Lower lobe of right lung (tissue), 2 donors: ENCODE measurements at places on chromosomes 4 and X. TPM values are rescaled to one million over a fixed set of nuclear protein-coding genes. Genes with fewer than 3 reads are reported as not detected.

The ADAMTS3 gene
- total RNA-seq, result 1.1 TPM

The NCAPG gene
- total RNA-seq, result 2.2 TPM

The DCX gene
- not detected for total RNA-seq

The TBC1D8B gene
- 7.4 TPM for total RNA-seq

The CCDC149 gene
- 23.8 TPM for total RNA-seq

The DDX60 gene
- 34.6 TPM for total RNA-seq

- DNase-seq, result no peak
Measured at GRCh38 chr4:139903845-139904244, 238.2 kb downstream of the MGST2 start.

DNA sequence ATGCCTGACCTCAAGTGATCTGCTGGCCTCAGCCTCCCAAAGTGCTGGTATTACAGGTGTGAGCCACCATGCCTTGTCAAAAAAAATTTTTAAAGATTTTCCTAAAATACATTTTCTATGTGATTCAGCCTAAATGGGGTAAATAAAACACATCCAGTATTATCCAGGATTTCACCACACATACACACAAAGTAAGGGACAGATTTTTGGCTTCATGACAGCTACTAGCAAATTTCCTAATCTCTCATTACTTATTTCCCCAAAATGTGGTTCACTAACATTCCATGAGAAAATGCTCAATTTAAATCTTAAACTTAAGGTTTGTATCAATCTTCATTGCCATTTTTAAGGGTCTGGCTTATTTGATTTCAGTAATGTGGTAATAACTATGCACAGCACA is 348.5 kb upstream of the INTU start:
- DNase-seq, result no peak

GRCh38 chrX:35890699-35891098 is 28.8 kb upstream of the CFAP47 start:
- no peak for DNase-seq

DNA sequence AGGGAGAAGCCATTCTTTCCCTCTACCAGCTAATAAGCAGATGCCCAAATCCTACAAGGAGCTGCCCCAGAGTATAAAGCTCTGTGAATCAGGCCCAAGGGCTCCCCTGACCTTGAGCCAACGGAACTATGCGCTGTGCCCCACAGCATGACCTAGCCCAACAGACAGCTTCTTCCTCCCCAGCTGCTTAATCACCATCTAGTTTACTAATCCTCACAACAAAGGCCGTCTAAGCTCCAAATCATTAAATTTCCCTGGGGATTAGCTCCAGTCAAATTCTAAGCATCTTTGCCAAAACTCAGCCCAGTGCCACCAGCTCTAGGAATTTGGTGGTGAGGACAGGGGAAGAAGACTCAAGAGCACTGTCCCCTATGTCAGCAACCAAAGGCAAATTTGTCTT is 113.1 kb downstream of the SHROOM4 start:
- no peak for DNase-seq

DNA sequence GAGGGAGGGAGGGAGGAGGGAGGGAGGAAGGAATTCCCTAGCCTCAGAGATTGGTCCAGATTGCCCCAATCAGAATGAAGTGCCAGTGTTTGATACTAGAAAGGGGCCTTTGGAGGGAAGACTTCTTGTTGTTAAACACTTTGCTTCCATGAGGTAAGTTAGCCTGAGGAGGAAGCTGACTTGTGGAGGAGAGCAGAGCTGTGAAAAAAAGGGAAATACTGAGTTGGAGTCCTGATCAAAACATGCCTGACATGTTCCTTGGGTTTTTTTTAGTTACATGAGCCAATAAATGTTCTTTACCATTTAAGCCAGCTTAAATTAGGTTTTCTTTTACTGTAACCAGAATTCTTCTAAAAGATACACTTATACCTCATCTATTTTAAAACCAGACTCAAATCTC is 57.6 kb downstream of the GSX2 start:
- no peak for DNase-seq

DNA sequence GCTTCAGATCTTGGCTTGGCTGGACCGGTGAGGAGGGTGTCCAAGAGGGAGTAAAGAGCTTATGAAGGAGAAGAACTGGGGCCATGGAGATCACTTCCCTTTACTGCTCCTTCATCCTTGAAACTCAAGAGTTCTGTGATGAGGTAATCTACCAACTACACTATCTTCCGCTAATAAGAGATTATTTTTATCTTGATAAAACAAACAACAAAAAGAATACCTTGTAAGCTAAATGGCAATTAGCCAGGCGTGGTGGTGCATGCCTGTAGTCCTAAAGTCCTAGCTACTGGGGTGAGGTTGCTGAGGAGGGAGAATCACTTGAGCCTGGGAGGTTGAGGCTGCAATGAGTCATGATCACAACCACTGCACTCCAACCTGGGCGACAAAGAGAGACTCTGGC is 47.4 kb downstream of the HAUS3 start:
- DNase-seq, result no peak

- DNase-seq, result no peak
Measured at GRCh38 chr4:187767687-187768086, 227.9 kb upstream of the ZFP42 start.

GRCh38 chrX:113726466-113726865 is 857.4 kb upstream of the HTR2C start:
- no peak for DNase-seq

DNA sequence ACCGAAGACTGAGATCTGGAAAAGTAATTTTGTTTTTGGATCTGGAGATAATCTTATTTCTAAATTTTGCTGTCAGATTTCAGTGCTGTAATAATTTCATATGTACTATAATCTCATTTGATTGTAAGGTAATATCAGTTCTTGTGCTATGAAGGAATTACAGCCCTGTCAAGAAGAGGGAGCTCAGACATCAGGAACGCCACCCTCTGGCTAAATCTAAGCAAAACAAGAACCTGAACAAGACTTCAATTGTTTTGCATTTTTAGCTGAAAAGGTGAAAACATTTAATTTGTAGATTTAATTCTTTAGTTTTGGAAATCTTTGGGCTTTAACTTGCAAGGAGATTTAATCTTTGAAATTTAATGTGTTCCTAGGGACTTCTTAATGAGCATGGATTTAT is 525.4 kb upstream of the HS3ST1 start:
- DNase-seq, result no peak

GRCh38 chrX:101619364-101619763 is 1.6 kb upstream of the ARMCX6 start:
- no peak for DNase-seq

- no peak for DNase-seq
Measured at GRCh38 chrX:118872102-118872566, 48.5 kb downstream of the ZCCHC12 start.
